Cortex of kidney (tissue), 1 donor: ENCODE measurements at places on chromosomes 7 and 10.

DNA sequence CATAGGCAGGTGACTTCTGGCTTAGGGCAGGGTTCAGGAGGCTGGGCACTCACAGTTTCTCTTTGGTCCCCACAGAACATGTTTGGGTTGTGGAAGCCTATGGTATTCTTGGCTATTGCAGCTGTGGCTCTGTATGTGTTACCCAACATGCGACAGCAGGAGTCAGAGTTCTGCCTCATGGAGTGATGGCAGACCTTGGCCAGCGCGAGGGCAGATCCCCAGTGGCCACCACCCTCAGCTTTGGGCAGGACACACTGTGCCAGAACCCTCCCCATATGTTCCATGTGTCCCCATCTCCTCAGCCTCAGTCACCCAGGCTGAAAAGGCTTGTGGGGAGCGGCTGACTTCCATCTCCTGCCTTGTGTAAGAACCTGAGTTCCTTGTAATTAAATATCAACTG lies 8.5 kb upstream of the FLNC start:
- no peak for DNase-seq

GRCh38 chr7:148540041-148540738 lies 50.4 kb upstream of the C7orf33 start:
- no peak for DNase-seq

GRCh38 chr10:94264085-94264484 lies 98.7 kb downstream of the NOC3L start:
- no peak for DNase-seq

DNA sequence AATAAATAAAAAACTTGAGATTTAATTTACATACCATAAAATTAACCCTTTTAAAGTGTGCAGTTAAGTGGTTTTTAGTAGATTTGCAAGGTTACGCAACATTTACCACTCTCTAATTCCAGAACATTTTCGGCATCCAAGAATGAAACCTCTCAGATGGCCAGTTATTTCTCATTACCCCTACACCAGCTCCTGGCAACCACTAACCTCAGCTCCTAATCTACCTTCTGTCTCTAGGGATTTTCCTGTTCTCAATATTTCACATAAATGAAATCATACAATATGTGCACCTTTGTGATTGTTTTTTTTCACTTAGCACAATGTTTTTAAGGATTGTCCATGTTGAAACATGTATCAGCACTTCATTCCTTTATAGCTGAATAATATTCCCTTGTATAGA lies 45.1 kb downstream of the INPP5F start:
- DNase-seq = no peak

DNA sequence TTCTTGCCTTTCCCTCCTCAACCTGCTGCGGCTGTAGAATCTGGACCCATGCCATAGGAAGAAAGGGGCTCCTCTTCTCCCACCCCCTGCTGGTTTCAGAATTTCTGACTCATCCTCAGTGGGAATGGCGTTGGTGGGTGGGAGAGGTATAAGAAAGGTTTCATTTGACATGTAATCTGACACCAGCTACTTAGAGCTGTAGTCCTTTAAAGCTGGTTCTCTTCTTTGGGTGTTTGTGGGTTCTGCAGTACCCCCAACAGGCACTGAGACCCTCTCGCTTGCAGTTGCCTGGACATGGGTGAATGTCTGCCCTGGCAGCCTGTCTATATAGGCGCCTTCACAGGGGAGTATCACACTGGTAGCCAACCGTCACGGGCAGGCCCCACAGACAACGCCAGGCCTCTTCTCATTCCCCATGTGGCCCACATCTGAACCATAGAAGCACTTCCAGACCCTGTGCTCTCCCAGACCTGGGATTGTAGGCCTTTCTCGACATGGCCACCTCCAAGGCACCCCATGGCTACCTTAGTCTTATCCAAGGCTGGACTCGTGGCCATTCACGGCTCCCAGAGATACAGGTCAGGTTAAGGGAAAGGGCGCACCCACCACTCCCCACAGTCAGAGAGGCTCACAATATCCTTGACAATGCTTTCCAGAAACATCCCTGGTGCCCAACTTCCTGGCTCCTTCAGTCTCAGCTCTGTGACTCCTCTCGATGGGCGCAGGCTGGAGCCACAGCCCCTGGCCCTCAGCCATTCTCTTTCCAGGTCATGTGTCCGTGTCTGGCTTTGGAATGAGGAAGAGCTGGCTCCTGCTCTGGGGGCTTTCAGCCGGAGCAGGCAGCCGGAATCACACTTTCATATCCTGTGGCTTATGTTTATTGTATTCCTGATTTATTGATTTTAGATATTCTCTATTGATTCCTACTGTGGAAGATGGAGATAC lies 17.5 kb downstream of the ZNF862 start:
- no peak for DNase-seq

GRCh38 chr7:44460325-44460724 lies 30.1 kb downstream of the NUDCD3 start:
- no peak for DNase-seq

GRCh38 chr10:17981766-17982380 lies 30.2 kb downstream of the SLC39A12 start:
- no peak for DNase-seq

DNA sequence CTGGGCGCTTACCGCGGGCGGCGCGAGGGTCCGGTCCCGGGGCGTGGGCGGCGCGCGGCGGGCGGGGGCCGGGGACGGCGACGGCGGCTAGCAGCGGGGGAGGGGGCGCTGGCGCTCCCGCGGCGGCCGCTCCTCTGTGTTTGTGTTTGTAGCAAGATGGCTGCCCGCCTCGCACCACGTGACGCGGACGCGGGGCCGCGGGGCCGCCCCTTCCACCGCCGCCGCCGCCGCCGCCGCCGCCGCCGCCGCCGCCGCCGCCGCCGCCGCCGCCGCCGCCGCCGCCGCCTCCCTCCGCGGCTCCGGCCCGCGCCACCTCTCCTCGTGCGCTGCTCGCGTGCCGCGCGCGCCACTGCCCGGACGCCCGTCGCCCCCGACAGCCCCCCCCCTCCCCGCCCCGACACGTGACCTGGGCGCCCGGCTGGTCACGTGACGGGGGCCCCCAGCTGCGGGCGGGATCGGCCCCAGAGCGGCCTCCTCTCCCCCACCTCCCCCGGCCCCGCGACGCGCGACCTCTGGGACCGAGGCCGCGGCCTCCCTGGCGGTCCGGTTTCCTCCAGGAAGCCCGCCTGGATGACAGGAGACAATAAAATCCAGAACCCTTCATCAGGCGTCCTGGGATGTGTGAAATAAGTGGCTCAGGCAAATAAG lies at the start of gene GIGYF1:
Gene GIGYF1 (minus strand): TSS at position 153 of the 648 bp plus-strand sequence. CDS start 6,012 bp downstream, outside the sequence.
- no peak for DNase-seq
